ENCODE measurements at places on chromosomes 1 and 21.
A peak's percentile ranks its signal among the peaks of the same experiment; 100 is the strongest.

GRCh38 chr1:230922620-230923019 is 54.3 kb upstream of the C1orf198 start:
- DNase-seq, result no peak

DNA sequence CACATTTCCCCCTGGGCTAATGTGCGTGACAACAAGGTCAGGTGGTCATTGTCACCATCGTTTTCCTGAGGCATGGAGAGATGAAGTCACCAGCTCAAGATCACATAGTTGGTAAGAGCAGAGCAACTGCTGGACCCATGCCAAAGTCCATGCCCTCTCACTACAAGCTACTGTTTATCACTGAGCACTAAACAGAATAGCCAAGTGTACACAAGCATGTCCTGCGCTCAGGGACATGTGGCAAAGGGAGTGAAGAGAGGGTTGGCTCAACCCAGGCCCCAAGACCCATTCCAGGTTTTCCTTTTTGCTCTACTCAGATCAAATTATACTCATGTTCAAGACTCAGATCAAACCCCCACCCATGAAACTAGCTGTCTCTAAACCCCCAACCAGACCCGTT is 20.8 kb downstream of the LRRC52 start:
- no peak for DNase-seq

DNA sequence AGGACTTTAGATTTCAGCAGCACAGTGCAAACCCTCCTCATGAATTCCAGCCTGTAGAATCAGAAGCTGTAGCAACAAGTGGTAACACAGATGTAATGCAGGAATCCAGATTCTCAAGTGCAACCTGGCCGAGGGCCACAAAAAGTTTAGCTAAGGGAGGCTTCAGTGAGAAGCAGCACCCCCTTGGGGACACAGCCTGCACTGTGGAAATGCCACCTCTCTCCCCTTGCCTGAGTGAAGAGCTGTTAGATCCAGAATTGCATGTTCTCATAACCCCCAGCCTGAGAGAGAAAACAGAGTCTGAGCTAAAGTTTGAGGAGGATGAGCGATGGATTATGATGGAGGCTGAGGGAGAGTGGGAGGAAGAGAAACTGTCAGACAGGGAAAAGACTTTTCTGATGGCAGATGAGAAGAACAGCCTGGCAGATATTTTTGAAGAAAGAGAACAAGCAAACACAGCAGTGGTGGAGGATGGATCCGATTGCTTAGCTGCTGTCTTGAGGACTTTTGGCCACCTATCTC is 80.5 kb upstream of the BMP8A start:
- peak; percentile 90 for DNase-seq

DNA sequence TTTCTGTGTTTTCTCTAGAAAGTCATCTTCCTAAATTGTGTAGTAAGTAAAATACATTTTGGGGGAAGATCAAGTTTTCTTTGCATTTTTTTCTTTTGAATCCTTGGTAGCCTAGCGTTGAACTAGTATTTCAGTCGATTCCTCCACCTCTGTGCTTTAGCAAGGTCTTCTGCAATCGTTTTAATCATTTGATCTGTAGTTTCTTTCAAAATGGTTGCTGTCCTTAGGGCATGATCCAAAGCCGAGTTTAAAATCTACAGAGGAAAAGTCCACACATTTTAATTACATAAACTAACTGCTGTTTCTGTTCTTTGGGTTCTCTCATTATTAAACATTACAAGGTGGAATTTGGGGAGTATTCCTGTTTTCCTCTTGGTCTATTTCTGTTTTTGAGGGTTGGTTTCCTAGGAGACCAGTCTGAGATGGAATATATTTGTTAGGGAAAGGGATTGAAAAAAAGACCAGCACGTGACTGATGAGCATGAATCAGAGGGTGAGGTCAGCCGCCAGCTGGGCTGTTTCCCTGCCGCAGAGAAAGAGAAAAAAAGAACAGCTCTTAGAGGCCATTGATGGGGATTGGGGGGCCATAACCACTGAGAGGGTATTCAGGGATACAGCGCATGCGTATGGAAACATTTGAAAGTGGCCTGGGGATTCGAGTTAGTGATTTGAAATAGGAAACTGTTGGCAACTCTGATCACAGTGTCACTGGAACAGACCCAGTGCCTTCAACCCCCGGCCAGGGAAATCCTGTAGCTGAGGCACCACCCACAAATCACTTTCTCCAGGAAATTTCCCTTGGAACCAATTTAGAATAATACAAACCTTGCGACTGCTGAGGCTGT is 40.6 kb downstream of the AKNAD1 start:
- DNase-seq, result peak; percentile 75

DNA sequence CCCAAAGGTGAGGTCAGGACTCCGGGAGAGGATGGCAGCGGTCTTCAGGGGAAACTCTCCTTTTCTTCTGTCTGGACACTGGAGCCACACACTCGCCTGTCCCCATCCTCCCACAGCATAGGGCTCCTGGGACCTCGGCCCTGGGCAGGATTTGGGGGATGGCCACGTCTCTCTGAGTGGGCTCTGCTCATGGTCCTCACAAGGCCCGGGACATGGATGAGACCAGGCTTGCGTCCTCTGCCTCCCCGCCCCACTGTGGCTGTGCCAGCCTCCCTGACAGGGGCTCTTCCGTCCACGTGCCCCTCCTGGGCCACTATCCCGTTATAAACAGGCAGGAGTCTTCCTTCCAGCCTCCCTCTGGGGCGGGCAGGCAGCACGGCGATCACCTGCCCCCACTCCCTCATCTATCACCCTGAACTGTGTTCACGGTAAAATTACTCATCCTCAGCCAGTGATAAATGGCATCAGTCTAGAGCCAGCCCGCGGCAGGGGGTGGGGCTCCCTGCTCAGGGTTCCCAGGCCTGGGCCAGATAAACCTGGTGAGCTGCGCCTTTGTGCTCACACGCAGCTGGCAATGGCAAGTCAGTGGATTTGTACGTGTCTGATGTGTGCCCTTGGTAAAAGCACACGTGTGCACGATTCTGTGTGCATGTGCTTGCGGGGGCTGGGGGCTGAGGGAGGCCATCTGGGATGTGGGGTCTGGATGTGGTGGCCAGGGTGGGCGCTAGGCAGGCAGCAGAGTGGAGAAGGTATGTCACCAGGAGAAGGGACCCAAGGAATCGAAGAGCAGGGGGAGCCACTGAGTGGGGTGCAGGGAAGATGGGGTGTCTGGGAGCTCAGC is 12.6 kb upstream of the SAMD11 start:
- DNase-seq, result peak; percentile 19

DNA sequence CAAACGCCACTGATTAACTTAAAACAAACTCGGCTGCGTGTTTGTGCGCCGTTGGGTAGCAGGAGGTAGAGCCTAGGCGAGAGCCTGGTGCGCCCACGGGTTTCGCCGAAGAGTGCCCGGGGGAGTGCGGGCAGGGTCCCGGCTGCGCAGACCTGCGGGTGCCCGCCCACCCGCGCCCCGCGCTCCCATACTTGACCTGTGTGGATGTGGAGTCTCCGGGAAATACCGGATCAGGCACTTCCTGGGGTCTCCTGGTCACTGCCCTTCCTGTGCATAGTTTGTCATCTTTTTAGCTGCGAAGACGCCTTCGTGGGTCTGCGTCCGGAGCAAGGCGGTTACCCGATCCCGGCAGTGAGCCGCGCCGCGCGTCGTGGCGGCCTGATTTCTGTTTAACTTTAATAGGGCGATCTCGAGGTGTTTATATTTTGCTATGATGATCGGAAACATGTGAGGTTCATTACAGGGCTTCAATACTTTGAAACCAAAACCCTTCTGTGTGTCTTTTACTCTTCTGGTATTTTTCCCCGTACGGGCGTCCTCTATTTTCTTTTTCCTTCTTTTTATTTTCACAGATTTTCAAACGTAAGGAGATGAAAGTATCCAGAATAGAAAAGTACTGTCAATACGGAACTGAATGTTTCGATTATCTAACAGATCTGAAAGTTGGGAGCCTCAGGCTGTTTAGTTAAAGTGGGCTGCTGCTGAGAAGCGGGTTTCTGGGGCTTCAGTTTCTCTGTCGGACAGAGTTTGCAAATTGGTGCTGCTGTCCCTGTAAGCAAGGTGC is 15.2 kb downstream of the NR5A2 start:
- DNase-seq, result no peak

GRCh38 chr1:66380452-66381212 is 153.3 kb upstream of the SGIP1 start:
- no peak for DNase-seq

GRCh38 chr1:222546548-222547259 is 1.2 kb downstream of the HHIPL2 start:
- DNase-seq, result peak; percentile 49

DNA sequence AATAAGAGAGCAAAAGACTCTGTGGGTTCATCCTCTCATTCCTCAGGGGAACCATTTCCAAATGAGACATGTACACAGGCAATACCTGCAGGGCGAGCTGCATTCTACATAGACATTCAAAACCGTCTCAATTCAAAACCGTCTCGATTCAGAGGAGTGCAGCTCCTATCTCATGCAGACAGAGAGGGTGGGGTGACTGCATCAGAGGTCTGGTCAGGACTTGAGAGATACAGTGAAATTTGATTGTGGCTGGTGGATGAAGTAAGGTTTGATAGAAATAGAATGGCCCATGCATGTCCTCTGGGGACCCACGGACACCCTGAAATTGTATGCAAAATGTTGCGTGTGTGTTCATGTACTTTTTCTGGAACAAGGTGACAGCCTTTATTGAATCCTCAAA is 27.3 kb downstream of the TEX35 start:
- DNase-seq, result no peak

DNA sequence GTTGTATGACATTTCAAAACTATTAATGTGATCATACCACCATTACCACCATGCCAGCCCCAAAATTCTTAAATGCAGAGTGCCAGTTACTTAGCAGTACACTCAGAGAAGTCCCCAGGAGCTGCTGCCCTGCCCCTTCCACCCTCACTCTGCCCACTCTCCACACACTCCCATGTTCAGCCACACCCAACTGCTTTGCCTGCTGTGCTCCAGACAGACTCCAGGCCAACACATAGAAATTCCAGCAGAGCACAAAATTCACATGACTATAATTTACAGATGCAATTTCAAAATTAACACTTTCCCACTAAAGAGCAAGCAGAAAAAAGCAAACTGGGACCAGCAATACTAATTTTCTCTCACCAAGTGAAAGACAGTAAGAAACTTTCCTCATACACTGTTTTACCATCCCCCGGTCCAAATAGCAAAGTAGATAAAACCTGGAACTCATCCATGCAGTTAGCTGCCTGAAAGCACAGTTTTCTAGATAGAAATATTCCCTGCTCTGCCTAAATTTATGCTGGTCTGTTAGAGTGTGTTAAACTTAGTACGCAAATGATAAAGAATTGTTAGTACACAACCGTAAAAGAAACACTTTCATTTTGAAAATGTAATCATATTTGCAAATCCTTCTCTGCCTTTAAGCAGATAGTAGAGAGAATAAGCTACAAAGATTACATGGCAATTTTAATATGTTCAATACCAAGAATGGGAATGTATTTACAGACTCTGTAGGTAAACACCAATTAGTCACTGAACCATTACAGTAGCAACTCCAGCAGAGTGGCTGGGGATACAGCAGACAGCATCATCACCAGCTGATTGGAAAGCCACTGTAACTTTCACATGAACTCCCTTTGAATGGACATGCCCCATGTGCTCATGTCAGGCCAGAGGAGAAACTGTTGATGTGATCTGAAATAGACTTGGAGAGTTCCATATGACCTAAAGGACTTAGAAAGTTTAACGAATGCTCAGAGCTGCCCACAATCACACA is 176.5 kb downstream of the VAV3 start:
- DNase-seq, result no peak

DNA sequence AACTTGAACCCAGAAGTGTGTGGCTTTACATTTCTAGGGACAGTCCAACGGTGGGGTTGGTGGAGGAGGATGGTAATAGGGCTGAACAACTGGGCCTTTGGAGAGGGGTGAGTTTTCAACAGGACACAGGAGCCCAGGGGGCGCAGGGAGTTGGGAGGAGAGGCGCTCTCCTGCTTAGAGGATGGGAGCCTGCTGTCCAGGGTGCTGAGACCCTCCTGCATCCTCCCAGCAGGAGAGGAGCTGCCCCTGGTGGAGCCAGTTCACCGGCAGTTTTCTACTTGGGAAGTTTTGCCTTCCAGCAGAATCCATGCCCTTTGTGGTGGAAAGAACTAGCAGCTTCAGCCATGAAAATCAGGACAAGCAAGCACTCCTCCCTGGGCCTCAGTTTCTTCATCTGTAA is 8.6 kb downstream of the KCNC4 start:
- no peak for DNase-seq

GRCh38 chr1:242147096-242147976 is 148.4 kb upstream of the MAP1LC3C start:
- DNase-seq, result no peak

DNA sequence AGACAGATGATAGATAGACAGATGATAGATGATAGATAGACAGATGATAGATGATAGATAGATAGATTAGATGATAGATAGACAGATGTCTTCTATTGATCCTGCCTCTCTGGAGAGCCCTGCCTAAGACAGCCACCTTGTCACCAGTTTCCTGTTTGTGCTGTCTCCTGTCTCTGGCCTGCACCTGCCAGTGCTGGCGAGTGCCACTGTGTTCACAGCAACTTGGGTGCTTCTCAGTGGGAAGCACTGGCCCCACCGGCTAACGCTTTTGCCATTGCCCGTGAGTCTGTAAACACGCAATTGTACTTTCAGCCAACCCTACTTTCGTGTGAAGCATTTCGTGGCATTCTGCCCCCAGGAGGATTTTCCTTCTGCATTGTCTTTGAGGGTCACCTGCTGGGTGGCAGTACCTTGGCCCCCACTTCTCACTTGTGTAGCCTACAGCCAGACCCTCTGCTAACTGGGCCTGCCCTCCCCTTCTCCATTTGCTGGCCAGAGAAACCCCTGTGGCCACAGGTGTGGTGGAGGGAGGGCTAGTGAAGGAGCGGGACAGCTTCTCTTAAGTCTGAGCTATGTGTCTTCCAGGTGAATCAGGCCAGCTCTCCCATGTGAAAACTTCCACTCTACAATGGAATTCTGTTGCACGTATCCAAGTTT is 23.4 kb upstream of the PDE9A start:
- DNase-seq, result no peak

- no peak for DNase-seq
Observed at GRCh38 chr1:50453266-50453665, 30.0 kb upstream of the DMRTA2 start.

DNA sequence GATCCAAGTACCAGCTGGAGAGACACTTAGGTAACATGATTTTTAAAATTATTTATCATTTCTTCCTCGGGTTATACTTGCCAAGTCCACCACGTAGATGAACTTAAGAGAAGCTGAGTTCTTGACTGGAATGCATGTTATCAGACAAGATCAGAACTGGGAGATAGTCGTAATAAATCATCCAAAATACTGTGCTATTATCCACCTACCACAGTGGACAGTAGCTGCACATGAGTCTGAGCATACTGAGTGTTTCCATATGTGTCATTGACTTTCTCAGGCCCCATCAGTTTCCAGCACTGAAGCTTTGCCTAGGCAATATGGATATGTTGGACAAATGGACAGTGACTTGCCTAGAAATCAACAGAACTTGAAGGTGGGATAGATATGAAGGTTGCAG is 77.9 kb upstream of the RRP15 start:
- no peak for DNase-seq

Data from fibroblast of skin of left quadriceps (primary cell).